ENCODE measurements at places on chromosomes 1 and 21.

GRCh38 chr1:6246497-6247467 lies 2.8 kb downstream of the HES3 start:
- peak; percentile 61 for DNase-seq

DNA sequence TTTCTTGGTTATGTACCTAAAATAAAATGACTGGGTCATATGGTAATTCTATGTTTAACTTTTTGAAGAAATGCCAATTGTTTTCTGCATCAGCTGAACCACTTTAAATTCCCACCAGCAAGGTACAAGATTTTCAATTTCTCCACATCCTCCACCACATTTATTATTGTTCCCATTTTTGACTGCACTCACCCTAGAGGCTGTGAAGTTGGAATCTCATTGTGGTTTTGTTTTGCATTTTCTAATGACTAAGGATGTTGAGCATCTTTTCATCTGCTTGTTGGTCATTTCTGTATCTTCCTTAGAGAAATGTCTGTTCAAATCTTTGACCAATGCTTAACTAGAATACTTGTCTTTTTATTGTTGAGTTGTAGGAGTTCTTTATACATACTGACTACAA lies 72.5 kb downstream of the ASTN1 start:
- no peak for DNase-seq

DNA sequence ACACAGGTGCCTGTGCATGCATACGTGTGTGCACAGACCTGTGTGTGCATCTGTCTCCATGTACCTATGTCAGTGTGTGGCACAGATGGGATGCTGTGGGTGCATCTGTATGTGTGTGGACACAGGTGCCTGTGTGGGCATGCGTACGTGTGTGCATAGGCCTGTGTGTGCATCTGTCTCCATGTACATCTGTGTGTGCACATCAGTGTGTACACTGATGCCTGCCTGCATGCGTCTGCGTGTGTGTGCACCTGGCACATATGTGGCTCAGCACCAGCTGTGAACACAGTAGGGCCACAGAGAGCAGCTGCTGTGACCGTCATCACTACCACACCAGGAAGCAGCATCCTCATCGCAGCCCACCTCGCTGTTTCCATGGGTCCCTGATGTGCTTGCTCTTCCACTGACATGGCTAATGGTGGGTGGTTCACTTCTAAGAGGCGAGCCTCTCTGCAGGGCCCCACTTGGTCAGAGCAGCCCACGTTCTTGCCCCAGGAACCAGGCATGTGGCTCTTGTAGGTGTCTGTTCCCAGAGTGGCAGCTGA lies 9.6 kb upstream of the SPATC1L start:
- DNase-seq, result no peak

DNA sequence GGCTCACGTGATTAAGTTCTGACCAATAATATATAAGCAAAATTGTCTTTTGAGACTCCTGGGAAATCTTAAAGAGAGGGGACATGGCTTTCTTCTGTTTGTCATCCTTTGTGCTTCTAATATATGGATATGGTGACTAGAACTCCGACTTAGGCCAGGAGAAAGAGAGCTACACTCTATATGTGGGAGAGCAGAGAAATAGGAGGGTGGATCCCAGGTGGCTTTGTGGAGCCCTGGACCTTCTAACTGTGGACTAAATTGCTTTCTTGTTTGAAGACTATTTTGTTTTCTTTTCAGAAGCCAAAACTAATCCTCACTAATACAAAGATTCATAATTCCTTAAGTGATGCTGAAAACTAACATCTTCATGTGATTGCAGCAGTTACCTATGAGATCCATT lies 75.0 kb downstream of the CENPF start:
- no peak for DNase-seq

DNA sequence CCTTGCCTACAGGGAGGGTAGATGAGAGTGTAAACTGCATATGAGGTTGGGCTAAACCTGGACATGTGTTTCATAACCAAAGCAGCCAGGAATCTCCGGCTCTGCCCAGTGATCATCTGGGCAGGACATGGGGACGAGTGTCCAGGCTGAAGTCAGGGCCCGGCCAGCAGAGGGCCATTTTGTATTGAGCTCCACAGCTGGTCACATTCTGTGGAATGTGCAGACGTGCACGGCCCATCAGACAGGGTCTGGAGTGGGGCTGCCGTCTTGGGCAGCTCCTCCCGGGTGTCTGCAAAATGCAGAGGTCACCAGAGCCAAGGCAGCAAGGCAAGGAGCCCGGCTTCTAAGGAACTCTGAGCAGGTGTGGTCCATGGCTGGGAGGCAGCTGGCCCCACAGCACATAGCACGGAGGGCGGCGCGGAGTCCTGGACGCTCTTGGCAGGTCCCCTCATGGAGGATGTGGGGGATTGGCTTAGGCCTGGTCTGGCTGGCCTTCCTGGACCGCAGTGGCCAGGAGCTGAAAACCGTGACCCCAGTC lies 6.2 kb downstream of the LRRC3 start:
- DNase-seq, result no peak

- no peak for DNase-seq
Measured at GRCh38 chr1:61202854-61203598, 120.7 kb downstream of the NFIA start.

- no peak for DNase-seq
Measured at GRCh38 chr1:30407865-30408580, 315.4 kb downstream of the MATN1 start.

GRCh38 chr1:11869650-11870207 lies 11.0 kb upstream of the NPPB start:
- DNase-seq, result no peak

DNA sequence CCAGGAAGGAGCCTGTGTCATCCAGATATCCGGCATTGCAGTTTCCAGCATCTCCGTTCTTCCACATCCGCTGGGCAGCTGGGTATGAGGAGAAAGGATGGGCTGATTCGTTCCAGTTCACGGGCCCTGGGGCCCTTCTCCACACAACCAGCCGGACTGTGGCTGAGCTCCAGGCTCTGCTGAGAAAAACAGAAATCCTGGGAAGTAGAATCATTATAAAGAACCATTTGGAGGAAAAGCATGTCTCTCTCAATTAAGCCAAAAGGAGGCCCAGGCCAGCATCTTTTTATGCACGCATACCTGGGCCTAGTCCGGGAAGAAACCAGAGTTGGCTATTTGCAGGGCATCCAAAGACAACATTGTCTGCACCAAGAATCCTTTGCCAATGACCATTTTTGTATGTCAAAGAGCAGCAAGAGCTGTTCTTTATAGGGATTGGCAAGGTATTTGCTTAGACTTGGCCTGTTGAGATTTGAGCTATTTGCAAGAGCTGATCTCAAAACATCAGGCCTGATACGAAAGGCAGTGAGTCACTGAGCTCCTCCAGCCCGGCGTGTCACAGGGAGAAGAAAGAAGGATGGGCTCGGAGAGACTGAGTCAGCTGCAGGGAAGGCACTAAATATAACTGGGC lies 84.9 kb upstream of the ARHGEF16 start:
- DNase-seq, result no peak

DNA sequence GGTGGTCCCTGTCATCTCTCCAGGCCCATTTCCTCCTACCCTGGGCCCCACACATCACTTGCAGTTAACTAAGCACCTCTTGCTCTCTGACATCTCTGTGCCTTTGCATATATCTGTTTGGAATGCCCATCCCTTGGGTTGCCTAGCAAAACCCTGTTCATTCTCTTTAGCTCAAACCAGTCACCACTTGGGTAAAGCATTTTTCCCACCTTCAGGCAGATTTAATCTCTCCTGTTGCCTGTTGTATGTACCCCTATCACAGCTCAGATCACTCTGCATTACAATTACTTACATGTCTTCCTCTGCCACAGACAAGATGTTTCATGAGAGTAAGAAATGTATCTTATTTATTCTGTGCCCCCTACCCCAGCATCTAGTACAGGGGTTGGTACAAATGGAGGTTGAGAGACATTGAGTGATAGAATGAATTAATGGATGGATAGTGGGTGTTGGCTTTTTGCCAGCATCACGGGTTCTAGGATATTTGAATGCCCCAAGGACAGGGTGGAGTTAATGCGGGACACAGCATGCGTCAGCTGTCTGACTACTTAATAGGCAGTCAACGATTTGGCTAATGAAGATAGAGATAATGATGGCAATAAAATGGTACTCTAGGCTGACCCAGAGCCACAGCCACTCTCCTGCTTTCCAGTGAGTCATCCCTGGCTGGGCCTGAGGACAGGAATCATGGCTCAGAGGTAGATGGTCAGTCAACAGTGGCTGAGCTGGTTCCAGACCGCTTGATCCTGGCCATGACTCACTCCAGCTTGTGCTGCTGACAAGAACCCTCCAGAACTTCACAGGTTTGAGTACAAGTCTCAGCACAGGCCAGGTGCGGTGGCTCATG lies 6.5 kb downstream of the NR0B2 start:
- DNase-seq, result no peak

DNA sequence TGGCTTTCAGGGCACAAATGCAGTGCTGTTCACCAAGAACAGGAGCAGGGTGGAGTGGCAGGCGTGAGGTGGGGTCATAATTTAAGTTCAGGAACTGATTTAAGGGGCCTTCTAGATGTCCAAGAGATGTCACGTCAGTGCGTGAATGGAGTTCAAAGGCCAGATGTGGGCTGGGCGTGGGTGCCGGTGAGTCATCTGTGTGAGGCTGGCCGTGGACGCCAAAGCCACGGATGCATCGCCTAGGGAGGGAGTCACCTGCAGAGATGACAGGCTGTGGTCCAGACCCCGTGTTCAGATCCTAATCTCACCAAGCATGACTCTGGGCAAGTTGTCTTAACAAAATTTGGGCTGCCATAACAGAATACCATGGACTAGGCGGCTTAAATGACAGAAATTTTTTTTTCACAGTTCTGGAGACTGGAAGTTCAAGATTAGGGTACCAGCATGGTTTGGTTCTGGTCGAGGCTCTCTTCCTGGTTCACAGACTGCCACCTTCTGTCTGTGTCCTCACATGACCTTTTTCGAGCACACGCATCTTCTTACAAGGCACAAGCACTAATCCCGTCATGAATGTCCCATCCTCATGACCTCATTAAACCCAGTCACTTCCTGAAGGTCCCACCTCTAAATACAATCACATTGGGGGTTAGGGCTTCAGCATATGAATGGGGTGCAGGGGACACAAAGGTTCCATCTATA lies 109.6 kb downstream of the PRDM2 start:
- no peak for DNase-seq

- DNase-seq, result no peak
Measured at GRCh38 chr1:159141584-159142390, 29.6 kb upstream of the CADM3 start.

- no peak for DNase-seq
Measured at GRCh38 chr1:10401281-10401680, 2.4 kb downstream of the PGD start.

DNA sequence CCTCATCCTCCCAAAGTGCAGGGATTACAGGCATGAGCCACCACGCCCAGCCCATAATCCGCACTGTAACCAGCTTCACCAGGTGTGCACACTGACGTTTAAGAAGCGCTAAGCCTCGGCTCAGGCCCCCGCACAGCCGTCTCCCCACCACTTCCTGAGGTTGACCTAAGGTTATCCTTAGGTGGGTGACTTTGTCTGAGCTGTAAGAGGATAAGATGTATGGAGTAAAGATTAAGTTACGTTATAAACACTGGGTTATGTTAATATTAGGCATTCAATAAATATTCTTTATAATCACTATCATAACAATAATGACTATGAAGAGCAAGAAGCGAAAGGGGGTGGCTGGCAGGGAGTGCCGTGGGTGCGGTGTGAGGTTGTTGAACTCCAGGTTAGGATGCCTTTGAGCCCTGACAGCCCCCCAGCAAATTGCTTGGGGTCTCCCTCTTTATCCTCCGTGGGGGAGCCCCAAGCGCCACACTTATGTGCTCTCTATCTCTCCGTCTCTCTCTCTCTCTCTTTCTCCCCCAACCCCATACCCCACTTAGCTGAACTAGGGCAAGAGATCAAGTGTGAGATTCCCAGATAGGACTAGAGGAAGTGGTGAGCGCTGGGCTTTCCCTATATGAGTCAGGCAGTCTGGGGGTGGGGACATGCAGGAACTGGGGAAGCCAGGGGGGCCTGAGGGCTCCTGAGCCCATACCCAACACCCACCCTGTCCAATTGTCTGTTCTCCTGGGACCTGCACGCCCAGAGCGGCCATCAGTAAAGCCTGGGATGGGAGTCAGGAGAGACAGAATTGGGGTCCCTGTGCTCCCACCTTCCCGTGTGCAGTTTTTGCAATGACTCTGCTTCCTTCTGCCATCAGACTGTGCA lies 7.6 kb downstream of the EFHD2 start:
- DNase-seq, result no peak

- DNase-seq, result no peak
Measured at GRCh38 chr21:31371715-31372470, 27.8 kb upstream of the TIAM1 start.

GRCh38 chr21:36145259-36145658 lies 10.4 kb downstream of the CBR3 start:
- no peak for DNase-seq

DNA sequence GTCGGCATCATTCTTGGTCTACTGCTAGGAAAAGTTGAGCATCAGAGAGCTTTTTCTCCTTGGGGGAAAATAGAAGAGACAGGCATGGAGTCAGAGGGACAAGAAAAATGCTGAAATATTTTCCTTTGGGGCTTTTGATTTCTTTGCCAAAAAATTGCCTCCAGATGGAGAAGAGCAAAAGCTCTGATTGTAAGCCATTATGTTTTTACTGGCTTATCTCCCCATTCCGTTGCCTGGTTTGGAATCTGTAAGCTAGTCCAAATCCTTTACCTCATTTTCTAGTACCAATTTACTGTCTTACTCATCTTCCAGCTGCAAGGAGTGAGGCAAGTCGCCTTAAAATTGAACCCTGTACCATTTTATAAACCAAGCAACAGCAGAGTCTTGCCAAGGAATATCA lies 23.3 kb upstream of the NBL1 start:
- DNase-seq, result no peak

DNA sequence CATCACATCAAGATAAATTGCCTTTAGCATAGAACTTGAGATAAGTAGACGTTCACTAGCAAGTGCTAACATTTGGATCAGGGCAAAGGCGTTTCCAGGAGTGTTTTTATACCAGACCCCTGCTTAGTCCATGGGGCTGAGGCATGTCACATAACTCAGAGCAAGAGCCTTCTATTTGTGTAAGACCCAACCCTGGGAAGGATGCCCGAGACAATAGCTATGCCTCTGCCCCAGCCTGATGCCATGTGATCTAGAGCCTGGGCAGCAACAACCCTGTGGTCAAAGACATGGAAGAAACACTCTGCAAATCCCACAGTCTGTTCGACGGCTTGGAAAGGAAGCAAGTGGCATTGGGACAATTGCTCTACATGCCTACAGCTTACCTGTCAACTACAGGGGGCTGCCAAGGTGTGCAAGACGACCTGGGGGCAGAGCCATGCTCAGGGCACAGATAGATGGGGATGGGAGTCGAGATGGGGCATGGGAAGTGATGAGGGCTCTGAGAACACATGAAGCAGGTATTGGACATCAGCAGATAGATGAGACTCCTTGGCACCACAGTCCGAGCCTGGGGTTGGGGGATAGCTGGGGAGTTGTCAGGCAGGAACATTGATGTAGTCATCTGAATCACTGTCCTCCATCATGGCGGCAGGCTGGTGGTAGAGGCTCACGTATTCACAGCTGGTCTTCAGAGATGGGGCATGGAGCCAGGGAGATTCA lies 7.3 kb downstream of the IL24 start:
- no peak for DNase-seq
